ENCODE measurements at places on chromosomes 11 and 22. TPM values are rescaled to one million over a fixed set of nuclear protein-coding genes. Genes with fewer than 3 reads are reported as not detected.

- H3K27me3 ChIP-seq: no peaks in the 10 kb centered on the region
- H3K4me3 ChIP-seq: no peak overlapping the region
- no peak overlapping the region for H3K27ac ChIP-seq
- H3K36me3 ChIP-seq: no peaks in the 10 kb centered on the region
- no peaks in the 10 kb centered on the region for H3K4me1 ChIP-seq
Measured at GRCh38 chr11:103970701-103971249, 65.7 kb upstream of the DDI1 start.

DNA sequence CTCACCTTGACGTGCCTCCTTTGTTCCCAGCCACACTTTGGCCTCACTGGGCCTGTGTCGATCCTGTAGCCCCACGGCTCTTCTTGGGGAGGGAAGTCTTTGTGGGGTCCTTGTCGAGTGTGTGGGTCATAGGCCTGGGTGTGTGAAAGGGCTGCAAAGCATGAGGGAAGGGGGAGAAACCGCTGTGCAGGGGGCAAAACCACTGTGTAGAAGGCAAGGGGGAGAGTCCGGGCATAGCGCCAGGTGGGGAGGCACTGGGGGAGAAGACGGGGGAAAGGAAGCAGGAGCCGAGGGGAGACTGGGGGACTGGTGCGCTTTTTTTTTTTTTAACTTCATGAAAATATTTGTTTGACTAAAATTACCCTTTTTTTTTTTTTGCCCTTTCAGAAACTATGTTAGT lies 65.1 kb upstream of the RASD2 start:
- peaks cover 29% of the 10 kb centered on the region for H3K4me1 ChIP-seq
- DNase-seq: no peak
- H3K27me3 ChIP-seq: no peaks in the 10 kb centered on the region
- no peaks in the 10 kb centered on the region for H3K36me3 ChIP-seq

DNA sequence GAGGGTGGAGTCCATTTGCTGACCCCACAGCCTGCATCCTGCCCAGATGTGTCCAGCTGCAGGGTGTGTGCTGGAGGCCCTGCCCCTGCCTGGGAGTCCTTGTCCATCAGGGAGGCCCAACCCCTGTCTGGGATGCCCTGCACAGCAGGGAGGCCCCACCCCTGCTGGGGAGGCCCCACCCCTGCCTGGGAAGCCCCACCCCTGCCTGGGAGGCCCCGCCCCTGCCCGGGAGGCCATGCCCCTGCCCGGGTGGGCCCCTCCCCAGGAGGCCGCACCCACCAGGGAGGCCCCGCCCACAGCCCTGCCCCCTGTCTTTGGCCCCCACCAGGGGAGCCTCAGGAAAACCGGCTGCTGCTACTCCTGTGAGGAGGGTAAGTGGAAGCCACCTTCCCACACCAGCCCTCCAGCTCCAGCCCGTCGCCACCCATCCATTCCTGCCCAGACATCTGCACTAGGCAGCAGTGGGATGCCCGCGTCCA lies 37.2 kb downstream of the MUC5B start:
- no peak overlapping the region for H3K27ac ChIP-seq
- H3K27me3 ChIP-seq: no peaks in the 10 kb centered on the region
- no peaks in the 10 kb centered on the region for H3K36me3 ChIP-seq
- H3K4me1 ChIP-seq: peaks cover 27% of the 10 kb centered on the region
- peak; percentile 73 for DNase-seq

Gene RNF215
- total RNA-seq: 3.2 TPM

Gene TMEM138
- 51.6 TPM for total RNA-seq
